ENCODE measurements at places on chromosomes 12 and 14.

DNA sequence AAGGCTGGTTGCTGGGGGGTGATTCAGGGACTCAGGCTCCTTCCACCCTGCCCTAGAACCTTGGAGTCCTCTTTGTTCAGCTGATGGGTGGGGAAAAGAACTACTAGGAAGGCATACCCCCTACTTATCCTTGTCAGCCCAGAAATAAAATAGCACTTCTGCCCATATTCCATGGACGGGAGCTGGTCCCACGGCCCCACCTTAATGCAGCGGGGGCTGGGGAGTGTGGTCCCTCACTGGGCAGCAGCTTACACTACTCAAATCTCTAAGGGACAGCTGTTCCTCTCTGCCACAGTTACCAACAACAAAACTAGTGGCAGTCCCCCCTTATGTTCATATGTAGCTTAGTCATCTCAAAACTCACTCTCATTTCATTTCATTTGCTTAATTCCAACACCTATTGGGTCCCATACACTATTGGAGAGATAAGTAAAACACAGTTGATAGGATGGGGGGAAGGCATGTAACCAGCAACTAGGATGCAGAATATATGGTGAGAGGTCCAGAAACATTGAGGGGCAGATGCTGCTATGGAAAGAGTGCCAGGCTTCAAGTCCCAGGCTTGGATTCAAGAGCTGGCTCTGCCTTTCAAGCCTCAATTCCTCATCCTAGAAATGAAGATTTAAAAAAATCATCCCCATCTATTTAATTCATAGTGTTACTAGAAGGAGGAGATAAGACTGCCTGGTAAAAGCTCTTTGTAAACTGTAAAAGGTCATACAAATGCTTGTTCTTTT, 83.7 kb upstream of the RIC8B start:
- DNase-seq: no peak

- no peak for DNase-seq
These were observed 45.2 kb upstream of the MYL2 start for GRCh38 chr12:110965574-110965973.

GRCh38 chr12:97404093-97404492, 58.5 kb upstream of the RMST start:
- no peak for DNase-seq

DNA sequence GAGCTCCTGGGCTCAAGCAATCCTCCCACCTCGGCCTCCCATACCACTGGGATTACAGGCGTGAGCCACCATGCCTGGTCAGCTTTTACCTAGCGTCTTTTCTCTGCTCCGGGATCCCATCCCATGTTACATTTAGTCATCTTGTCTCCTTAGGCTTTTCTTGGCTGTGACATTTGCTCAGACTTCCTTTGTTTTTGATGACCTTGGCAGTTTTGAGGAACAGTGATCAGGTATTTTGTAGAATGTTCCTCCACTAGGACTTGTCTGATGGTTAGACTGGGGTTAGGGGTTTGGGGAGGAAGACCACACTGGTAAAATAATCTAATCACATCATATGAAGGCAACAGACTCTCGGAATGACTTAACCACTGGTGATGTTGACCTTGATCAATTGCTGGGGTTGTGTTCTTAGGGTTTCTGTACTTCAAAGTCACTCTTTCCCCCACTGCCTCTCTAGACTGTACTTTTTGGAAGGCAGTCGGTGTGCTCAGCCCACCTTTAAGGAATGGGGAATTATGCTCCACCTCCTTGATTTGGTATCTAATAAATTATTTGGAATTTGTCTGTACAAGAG, 48.4 kb downstream of the RIN3 start:
- no peak for DNase-seq

DNA sequence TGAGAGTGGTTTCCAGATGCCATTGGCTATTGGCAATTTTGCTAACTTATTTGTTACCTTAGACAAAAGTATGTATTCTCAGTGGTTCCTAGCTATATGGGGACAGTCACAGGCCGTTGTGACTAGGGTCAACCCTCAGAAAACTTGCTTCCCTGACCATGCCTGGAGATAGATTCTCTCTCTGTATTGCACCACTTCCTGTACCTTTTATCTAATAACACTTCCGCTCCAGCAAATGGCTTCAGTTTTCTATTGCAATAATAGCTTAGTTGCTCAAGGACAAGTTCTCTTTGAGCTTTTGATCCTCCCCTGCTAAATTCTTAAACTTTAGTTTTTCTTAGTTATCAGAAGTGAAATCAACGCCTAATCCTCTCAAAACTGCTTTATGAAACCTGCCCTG, 338.0 kb downstream of the RMST start:
- DNase-seq: no peak

GRCh38 chr12:55850401-55850800, 7.7 kb upstream of the MMP19 start:
- DNase-seq: no peak

DNA sequence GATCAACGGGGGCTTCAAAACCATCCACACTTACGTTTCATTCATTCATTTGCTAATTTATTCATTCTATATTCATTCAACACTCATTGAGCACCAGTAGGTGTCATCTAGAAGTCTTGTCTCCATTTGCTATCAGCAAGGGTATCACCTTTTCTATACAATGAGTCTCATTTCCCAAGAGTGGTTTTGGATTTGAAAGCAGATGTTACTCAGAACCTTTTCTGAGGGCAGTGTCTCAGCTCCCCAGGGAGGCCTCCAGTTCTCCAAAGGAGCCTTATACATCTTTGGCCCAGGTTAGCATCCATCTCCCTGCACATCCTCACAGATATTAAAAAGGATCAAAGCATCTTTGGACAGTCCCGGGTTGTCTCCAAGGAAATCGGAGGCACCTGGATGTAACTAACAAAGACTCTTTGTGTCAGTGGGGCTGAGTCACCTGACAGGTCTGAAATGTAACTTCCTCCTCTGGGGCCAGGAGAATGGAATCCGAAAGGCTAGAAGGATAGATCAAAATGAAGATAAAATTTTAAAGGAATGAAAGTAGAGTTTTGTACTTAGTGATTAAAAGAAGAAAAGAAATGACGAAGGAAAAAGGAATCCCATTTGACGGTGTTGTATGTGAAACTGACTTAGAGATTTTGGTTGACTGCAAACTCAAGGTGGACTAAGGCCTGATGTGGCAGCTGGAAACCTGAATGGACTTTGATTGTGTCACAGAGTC, 103.0 kb downstream of the VCPKMT start:
- no peak for DNase-seq

Data from DMS153 (cell line).